Fibroblast of pulmonary artery (primary cell): ENCODE measurements at places on chromosomes 4 and X.

DNA sequence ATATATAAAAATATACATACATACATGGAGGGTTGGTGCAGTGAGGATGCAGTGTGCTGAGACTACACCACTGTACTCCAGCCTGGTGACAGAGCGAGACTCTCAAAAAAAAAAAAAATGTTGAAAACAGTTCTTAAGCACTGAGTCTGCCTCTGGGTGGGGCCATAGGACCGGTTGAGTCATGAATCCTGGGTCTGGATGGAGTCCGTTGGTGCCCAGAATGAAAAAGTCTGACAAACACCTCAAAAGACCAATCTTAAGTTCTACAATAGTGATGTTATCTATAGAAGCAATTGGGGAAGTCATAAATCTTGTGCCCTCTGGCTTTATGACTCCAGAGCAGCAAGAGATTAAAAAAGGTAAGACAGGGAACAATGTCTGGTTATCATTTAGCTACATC, 70.4 kb downstream of the FGFBP1 start:
- no peak for DNase-seq

DNA sequence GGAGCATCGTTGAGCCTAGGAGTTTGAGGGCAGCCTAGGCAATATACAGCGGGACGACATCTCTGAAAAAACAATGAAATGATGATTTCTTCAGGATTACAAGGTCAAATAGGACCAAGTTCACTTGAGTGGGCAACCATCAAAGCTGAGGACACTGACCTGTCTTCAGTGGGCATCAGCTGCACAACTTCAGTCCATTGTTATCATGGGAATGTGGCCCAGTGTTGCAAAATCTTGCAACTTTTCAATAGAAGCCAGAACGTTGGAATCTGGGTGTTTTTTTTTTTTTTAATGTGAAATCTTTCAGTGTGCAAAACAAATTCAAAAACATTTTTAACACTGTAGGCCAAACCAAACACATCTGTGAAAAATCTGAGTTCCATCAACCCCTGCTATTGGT, 155.4 kb upstream of the PLAC1 start:
- no peak for DNase-seq

GRCh38 chrX:70509078-70509477, 64.4 kb downstream of the DLG3 start:
- no peak for DNase-seq

- DNase-seq = no peak
Observed at GRCh38 chrX:36575670-36576069, 432.5 kb upstream of the FAM47C start.

DNA sequence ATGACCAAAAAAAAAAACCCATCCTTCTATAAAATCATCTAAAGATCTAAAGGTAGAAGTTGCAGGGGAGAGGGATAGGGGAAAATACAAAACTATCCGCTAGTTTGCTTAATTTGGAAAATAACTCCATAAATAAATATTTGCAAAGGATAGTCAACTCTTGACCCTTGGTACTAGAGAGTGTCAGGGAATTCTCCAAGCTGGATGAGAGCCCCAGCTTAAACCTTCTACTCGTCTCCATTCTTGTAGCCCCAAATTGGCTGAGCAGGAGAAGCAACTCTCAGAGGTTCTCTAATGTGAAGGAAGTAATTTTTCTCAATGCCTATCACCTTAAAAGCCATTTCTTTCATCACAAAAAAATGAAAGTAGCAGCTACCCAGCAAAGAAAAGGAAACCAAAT, 35.2 kb downstream of the ACSL4 start:
- no peak for DNase-seq

DNA sequence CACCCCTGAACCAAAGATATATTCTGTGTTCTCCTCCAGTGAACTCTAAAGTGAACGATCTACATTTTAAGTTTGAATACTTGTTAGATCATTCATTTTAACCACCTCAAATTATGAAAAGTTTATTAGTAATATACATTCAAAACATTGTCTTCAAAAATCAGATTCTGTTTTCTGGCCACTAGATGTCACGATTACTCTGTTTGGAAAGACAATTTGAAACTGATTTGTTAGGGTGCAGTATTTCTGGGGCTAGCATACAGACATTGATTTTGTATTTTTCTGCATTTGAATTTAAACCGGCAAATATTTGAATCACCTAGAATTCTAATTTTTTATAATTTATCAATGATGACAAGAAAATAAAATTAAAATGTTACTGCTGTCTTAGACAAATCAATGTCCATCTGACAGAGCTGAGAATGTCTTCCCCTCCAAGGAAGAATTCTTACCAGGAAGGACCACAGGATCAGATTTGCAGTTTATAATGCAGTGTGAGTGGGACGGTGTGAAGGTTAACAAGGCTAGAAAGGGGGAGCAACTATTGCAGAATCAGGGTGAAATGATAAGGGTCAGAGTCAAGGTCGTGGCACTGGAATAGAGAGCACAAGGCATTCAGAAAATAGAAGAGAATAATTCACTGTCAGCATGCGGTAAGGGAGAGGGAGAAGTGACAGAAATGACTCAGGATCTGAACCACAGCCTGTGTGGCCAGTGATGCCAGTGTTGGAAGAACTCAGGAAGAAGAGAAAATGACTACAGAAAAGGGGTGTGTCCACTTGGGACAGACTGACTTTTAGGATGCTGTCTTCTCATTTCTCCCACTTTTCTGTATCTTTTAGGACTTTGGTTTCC, 91.6 kb downstream of the ANXA10 start:
- peak; percentile 71 for DNase-seq

DNA sequence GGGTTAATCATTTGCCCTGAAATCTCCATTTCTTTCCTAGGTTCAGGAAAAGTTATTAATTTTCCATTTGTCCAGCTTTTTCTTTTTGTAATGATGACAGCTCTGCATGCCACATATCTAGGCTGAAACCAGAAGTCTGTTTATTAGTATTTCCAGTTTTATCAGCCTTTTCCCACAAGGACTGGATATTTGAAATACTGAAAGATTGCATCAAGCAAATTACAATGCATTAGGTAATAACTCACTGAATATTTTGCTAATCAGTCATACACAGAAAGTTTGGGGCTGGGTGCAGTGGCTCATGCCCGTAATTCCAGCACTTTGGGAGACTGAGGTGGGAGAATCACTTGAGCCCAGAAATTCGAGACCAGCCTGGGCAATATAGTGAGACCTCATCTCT, 21.5 kb downstream of the SLC9A7 start:
- DNase-seq = peak; percentile 82

GRCh38 chrX:69028761-69029120, 136.5 kb downstream of the PJA1 start:
- DNase-seq = no peak

DNA sequence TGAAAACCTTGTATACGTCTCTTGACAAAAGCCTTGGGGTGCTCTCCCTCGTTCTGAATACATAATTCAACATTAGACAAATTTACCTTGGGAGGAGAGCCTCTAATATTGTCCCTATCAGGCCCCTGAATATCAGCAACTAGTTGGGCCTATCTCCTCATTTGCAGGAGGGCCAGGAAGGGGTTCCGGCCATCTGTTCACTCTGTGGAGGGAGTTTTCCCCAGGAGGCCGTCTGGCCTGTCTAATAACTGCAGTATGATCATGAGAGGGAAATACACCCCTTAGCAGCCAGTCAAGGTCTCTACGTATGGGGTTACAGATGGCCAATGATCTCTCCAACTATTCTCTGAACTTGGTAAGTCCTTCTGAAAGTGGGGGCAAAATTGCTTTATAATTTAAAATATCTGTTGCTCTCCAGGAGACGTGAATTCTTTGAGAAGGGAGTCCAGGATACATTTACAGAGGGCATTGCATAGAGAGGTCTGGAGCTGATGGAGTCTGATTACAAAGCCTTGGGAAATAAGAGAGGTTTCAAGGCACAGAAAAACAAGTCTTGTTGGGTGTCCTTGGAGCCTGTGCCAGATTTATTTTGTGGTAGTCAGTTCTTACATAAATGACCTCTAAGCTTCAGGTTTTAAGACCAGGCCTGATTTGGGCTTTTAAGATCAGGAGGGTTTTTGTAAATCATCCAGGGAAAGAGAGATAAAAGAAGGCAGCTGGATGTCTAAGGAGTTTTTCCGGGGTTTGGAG, 48.2 kb upstream of the UXT start:
- peak; percentile 17 for DNase-seq

- DNase-seq = no peak
Observed at GRCh38 chrX:12741416-12741815, 49.8 kb upstream of the PRPS2 start.

DNA sequence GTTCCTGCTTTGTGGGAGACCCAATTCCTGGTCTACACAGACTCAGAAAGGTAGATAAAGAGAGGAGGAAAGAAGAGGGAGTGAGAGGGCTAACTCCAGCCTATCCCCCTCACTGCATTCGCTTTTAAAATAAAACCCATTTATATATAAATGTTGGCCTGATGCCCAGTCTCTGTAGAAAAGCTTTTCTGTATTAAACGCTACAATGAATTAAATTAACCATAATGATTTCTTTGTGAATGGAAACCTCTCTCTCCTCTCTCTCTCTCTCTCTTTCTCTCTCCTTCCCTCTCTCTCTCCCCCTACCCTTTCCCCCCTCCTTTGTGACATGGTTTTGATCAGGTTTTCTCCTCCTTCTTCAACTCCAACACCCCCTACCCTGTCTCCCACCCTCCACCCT, 34.8 kb downstream of the PJA1 start:
- no peak for DNase-seq
